ENCODE measurements at places on chromosomes 7 and 10. TPM values are rescaled to one million over a fixed set of nuclear protein-coding genes. Genes with fewer than 3 reads are reported as not detected.
A peak's percentile ranks its signal among the peaks of the same experiment; 100 is the strongest.

DNA sequence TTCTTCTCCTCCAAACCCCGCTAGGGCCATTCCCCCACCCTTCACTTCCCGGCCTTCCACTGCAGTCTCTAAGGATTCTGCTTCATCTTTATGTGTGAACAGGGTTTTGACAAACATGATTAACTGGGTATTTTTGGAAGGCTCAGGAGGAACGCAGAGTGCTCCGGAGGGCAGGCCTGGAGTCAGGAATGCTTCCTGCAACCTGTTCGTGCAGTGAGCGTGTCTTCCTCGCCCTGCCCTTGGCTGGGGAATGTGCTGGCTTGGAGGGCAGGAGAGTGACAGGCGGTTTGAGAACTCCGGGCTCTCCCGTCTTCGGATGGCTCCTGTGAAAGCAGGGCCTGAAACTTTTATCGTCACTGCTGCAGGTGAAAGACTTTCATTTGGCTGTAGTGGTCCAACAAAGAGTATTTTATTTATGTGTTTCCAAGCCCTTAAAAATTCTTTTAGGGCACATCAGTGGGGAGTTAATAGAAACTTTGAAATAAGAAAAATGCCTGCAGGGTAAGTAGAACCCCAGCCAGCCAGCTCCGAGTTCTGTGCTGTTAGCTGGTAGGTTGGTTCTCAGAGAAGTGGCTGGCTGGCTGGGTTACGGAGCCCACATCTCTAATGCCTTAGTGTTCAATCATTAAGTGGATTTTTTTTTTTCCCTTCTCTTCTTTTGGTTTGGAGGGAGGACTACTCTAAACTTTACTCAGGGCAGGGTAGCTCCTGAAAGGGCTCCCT lies 51.0 kb downstream of the TCF7L2 start:
- peak; percentile 72 for DNase-seq

SLC18A3 gene
- total RNA-seq, result 0.12 TPM

GRCh38 chr7:126656165-126656564 lies 596.6 kb downstream of the GRM8 start:
- DNase-seq, result peak; percentile 56

DNA sequence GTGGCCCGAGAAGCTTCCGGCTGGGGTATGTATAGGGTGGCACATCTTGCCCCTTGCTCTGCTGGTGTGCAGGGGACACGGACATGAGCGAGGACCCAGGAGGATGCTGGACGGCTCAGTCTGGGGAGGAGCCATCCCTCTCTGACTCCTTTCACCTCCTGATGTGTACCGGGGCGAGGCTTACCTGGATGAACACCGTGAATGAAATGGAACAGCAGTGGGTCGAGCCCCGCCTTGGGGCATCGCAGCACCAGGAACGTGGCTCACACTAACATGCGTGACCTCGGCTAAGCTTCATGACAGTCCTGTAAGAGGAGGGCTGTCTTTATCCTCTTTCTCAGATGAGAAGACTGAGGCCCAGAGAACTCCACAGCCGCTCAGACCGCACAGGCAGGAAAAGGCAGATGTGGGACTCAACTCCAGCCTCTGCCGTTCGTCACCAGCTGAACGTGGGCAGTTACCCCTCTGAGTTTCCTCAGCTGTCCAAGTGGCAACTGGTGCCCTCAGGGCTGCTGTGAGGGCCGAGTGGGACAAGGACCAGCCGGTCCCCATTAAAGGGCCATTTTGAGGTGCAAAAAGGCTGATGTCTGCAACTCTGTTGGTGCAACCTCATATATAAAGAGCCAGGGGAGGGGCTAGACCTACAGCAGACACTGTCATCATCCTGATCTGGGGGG lies 54.5 kb downstream of the INSIG1 start:
- no peak for DNase-seq

- peak; percentile 41 for DNase-seq
These were observed 104.5 kb upstream of the PCLO start for GRCh38 chr7:83267141-83267631.
